ENCODE measurements at places on chromosomes 2 and 18. TPM values are rescaled to one million over a fixed set of nuclear protein-coding genes. Genes with fewer than 3 reads are reported as not detected.

- DNase-seq: no peak
These were observed 116.3 kb downstream of the BCL11A start for GRCh38 chr2:60437080-60437696.

GRCh38 chr2:105412584-105412983, 13.7 kb upstream of the FHL2 start:
- no peak for DNase-seq

DNA sequence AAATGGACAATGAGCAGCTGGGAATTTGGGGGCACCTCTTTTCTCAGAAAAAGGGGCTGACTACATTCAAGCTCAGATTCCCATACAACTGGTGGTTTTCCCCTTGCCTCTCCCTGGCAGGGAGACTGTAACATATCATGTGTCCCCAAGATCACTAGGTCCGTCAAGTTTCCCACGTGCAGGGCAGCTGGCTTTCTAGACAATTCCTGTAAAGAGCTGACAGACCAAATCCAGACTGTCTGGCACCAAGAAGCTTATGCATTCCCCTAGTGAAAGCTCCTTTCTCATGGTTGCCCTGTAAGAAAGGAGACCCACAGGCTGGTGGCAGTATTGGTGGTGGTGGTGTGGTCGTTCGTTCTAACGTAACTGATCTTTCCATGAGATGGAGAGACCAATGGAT, 48.8 kb downstream of the THUMPD2 start:
- DNase-seq: no peak

- peak; percentile 61 for DNase-seq
These were observed at the start of gene CYS1 for GRCh38 chr2:10079870-10080535. Gene CYS1, minus strand, starts transcription at chr2:10080411. Its CDS starts 188 bp downstream, at chr2:10080223.

GRCh38 chr2:190972846-190973245, 41.1 kb downstream of the STAT1 start:
- no peak for DNase-seq

- DNase-seq: no peak
These were observed 27.9 kb downstream of the PSD4 start for GRCh38 chr2:113201496-113202304.

DNA sequence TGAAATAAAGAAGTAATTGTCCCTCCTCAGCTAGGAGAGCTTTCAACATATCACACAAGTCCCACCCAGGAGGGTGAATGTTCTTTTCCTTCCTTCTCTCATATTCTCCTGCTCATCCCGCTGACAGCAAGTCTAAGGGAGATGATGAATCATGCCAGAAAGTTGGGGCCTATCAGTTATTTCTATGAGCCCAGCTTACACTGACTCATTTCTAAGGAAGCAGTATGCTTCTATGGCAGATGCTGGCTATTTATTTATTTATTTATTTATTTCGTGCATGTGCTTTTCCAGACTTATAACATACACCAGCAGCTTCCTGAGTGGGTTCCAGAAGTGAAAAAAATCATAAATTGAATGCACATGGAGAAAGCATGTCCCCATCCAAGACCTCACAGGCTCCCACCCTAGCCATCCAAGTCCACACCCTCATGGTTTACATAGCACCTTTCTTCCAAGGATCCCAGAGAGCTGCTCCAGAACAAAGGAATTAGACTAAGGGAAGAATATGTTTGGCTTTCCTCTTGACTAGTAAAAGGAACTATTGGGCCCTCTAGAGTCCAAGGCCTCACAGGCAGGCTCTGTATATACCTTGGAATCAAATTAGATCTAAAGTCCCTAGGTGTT, 1074.2 kb upstream of the ZEB2 start:
- DNase-seq: peak; percentile 55

GRCh38 chr2:235614176-235614860, 120.5 kb downstream of the AGAP1 start:
- peak; percentile 73 for DNase-seq

DNA sequence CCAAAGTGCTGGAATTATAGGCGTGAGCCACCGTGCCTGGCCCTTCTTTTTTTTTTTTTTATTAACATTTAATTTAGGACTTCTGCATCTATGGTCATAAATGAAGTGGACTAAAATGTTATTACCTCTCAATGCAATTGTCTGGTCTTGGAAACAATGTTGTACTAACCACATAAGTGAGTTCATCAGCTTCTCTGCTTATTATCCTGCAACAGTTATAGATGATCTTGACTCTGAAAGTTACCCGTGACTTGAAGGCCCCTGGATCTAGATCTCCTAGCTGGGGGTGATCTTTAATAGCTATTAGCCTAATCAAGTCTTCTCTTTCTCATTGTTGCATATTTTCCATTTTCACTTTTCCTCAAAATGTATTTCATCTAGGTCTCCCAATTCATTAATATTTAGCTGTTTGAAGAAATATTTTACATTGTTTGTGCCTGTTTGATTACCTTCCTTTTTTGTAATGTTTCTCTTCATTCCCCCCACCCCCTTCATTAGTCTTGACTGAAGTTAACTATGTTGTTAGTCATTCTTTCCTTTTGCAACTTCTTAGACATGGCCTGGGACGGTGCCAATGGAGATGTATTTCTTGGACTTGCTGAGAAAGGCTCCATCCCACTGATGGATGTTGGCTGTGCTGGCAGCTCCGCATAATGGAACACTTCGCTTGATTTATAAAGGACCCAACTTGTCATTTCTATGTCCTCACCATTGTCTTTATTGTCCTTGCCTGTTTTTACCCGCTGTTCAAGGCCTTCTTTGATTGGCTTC, 141.6 kb upstream of the RIOK3 start:
- peak; percentile 87 for DNase-seq

- no peak for DNase-seq
These were observed 237.5 kb downstream of the EPHA4 start for GRCh38 chr2:221334481-221335218.

DNA sequence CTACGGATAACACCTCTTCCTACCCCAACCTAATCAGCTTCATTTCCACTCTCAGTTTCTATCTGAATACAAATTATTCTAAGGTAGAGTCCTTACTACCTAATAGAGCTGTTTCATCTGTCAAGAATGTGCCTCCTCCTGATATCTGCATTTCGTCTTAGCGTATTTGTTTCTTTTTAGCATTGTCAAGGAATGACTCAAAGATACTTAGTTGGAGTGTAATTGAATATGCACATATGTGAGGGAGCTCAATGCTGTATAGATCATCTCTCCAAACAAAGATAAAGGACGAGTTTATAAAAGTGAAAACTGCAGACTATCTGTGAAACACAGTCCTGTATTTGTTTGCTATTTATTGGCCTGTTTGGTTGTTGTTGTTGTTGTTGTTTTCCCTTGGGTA, 2059.4 kb upstream of the CELF4 start:
- DNase-seq: no peak

- no peak for DNase-seq
These were observed 13.9 kb downstream of the LRP2 start for GRCh38 chr2:169348321-169349024.

DNA sequence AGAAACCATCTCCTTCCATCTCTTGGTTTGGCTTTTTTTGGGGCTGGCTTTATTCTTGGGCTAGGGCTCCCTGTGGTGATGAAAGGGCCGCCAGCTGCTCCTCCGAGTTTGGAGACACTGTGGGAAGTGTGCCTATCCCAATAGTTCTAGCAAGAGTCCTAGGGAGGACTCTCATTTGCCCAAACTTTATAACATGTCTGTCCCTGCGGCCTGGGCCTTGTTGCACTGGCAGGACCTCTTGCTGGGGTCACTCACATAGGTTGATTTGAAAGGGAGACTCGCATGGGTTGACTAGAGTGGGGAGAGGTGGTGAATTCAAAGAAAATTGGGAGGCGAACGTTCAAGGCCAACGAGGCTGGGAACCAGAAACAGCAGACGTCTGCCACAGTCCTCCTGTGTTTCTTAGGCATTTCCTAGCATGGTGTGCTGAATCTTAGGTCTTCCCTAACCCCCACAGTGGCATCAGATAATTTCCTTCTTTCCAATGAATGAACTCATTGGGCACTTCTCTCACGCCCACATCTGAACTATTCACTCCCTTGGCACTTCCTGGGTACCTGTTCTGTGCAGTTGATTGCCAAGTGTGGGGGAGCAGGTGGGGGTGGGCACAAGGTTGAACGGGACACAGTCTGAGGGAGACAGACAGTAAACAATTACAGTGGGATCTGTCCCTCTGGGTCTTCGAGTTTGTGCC, 26.8 kb downstream of the NIFK start:
- DNase-seq: no peak

DNA sequence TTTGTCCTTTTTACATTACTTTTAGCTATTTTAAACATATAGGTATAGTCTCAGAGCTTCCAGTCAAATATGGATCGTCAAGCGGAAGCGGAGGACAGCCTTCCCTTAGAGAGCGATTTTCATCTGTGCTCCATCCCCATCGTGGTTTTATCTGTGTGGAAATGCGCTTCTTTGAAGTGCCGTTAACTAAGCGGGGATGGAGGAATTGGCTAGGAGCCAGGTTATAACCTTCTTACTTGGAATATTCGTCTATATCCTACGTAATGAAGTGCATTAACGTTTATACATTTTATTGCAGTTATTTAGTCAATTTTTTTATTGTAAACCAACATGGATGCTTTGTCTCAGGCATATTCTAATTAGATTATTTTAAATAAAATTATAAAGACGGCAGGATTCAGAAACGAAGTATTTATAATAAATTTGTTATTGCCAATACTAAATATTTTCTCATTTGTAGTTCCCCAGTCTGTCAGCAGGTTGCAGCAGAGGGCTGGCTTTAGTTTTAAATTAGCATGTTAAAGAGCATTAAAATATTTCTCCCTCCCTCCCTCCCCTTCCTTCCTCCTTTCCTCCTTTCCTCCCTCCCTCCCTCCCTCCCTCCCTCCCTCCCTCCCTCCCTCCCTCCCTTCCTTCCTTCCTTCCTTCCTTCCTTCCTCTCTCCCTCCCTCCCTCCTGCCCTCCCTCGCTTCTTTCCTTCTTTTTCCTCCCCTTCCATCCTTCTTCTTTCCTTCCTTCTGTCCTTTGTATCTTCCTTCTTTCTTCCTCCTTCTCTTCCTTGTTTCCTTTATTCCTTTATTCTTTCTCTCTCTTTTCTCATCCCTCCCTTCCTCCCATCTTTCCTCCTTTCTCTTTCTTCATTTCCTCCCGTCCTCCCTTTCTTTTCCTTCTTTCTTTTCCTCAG, 80.6 kb upstream of the DOCK10 start:
- DNase-seq: no peak

DNA sequence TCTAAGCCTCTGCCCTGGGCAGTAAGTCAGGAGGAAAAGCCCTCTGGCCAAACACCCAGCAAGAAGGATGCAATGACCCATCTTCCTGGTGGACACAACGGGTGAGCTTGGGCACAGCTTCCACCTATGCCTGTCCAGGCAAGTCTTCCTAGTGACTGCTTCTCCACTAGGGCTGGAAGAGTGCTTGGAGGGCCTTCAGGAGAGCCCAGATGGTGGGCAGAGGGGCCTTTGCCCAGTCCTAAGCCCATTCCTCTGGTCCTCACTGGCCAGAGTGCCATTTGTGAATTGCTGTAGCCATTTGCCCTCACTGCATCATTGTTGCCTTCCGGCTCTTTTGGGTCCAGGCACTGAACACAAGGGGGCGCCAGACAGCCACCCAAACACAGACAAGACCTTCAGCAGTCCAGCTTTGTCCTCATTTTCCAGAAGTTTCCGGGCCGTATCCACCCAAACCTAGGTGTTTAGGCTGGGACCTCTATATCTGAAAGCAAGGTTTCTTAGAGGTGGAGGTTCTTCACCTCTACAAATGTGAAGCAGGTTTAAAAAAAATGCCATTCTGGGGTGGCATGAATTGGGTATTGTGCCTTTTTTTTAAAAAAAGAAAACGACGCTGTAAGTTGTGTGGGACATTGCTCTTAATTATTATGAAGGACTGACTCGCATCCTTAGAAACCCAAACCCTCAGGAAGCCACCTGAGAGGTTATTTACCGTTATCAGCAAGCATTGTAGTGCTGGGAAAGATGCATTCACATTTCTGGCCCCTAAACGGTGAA, 29.5 kb downstream of the PAX8 start:
- peak; percentile 82 for DNase-seq

DNA sequence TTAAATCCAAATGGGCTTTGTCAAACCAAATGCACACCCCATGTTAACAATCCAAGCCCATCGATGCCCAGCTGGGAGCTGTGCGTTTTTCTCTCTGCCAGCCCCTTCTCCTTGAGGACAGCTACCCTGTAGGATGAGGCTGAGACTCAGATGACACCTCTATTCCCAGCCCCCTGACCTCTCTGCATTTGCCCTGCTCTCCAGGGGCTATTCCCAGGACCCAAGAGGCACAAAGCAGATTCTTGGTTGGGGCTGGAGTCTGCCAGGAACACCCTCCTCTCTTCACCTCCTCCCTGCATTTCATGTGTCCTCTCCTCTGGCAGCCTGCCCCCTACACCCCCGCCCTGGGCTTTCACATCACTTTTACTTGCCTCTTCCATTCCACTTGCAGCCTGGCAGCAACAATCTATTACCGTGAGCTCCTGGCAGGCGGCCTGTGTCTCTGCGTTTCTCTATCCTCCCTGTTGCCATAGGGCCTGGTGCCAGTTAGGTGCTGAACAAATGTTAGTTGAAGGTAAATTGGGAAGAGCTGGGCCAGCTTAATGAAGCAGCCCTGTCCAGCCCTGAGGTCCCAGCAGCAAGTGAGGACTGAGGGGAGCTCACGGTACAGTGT, 51.8 kb downstream of the ADD2 start:
- DNase-seq: no peak

GRCh38 chr2:240384711-240385450, 50.6 kb upstream of the GPC1 start:
- DNase-seq: no peak

DNA sequence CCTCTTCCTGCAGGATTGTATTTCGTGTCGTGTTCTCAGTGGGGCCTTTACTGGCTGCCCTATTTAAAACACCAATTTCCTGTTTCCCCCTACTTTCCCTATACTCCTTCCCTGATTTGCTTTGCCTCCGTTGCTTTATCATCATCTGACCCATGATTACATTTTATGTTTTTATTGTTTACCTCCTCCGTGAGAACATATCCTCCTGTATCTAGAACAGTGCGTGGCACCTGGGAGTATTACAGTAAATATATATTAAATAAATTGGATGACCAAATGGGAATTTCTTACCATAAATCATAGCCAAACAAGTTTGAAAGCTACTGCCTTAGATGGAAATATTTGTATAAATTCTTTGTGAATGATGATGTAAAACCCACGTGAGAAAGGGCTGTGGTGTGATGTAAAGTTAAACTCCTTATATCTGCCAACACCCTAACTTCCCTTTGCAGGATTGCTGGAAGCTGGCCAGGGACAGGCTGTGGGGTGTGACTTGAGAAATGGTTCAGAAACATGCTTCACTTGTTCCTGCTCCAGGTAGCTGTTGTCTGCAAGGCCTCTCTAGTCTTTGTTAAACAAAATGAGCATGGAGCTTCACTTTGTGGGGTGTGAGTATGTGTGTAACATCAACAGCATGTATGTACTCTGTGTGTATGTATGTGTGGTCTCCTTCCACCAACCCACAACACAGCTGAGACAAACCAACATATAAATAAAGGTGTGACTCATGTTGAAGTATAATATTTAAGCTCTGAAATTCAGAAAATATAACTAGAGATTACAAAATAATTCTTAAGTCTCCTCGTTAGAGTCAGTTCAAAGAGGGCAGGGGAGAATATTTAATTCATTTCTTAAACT, 40.3 kb downstream of the LHCGR start:
- DNase-seq: no peak

GRCh38 chr2:56291711-56292110, 107.9 kb downstream of the CCDC85A start:
- no peak for DNase-seq

The CLEC4F gene
- not detected for total RNA-seq

The NPPC gene
- total RNA-seq: not detected

The POTEC gene
- total RNA-seq: 2.9 TPM

The CTLA4 gene
- not detected for total RNA-seq

The CAPN13 gene
- total RNA-seq: not detected

The CAVIN2 gene
- total RNA-seq: 0.06 TPM

The TUBA3E gene
- total RNA-seq: 1.0 TPM

The SPATA3 gene
- total RNA-seq: not detected

The KIF1A gene
- 16.2 TPM for total RNA-seq

The CNTNAP5 gene
- not detected for total RNA-seq

Data from Daoy (cell line).